Activated T-helper 1 cell treated with anti-CD3 and anti-CD28 coated beads, Interleukin-12 subunit alpha, Interleukin-12 subunit beta, Interleukin-2, Interleukin-4 antibody, amounts not matched to agents 30 ng/mL and 10 ng/mL and 1 ng/mL, durations not matched to agents 14 hours and 24 hours and 36 hours (primary cell): ENCODE measurements at places on chromosomes 7 and 10. TPM values are rescaled to one million over a fixed set of nuclear protein-coding genes. Genes with fewer than 3 reads are reported as not detected.

DNA sequence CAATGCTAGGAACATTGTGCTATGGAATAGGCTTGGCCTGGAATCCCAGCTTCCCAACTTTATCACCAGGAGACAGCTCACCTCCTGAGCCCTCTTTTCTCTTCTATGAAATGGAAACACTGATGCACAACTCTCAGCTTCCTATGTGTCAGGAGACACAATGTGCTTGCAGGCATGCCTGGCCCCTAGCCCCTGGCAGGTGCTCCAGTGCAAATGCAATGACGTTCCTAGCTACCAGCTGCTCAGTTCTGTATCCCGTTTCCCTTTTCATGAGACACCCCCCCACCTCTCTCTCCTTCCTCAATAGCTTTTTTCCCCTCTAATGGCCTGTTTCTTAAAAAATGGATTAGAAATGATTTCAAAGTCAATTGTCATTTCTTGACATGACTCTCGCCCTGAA, 30.7 kb downstream of the HABP2 start:
- no peak for DNase-seq

The LRIT1 gene
- not detected in 2 replicates for total RNA-seq

The OR13A1 gene
- not detected in 2 replicates for total RNA-seq

The TEX36 gene
- total RNA-seq, result not detected in 2 replicates
